ENCODE measurements at places on chromosomes 4 and X.

DNA sequence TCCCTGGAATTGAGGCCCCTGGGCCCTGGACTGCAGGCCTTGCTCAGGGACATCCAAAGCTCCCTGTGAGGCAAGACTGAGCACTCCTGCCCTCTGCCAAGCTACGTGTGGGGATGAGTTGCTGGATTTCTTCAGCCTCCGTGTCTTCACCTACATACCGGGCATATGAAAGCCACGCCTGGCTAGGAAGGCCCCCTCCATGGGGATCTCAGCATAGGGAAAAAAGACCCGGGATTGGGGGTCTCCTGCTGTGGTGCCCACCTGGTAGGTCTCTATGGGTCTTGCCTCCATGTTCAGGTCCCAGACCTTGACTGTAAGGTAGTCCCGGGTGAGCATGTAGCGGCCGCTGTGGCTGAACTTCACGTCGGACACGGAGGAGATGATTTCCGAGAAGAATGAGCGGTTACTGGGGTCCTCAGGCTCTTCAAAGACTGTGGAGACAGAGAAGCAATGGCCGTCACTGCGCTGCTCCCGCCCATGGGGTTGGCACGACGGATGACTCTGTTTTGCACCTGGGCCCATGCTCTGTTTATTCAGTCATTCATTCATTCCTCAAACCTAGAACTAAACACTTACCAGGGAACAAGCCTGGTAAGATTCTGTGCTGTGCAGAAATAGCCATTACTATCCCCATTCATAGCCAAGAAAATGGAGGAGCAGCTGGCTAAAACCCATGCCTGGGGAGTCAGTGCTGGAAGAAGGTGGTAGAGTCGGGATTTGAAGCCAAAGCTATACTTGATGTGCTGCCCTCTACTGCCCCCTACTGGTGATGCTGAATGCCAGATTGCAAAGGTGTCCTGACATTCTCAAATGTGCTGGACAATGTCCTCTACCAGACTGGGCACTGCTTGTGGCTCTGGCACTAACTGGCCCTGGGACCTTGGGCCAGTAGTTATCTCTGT, 63.9 kb downstream of the WFS1 start:
- DNase-seq = no peak

DNA sequence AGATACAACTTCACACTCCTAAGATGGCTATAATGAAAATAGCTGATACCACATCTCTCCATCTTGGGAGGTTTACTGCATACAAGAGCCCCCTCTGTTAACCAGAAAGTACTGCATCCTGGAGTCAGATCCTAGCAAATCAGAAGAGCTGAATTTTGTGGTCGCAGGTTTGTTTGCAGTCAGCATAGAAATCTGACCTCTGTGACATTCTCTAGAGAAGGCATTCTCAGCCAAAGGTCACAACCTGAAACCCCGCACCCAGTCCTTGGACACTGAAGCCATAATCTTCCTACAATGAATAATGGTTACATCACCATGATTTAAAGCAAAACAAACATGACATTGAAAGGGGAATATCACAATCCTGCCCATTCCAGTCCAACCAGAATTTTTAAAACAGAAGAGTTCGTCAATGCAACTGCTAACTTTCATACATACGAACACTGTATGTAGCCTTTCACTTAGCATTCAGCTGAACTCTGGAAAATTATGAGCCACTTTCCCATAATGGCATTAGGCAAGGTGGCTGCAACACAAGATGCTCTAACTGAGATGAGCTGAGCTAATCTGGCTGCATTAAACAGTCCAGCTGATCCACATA, 17.6 kb downstream of the HS6ST2 start:
- DNase-seq = no peak

- DNase-seq = no peak
These were observed 223.6 kb downstream of the MGST2 start for GRCh38 chr4:139889264-139889663.

DNA sequence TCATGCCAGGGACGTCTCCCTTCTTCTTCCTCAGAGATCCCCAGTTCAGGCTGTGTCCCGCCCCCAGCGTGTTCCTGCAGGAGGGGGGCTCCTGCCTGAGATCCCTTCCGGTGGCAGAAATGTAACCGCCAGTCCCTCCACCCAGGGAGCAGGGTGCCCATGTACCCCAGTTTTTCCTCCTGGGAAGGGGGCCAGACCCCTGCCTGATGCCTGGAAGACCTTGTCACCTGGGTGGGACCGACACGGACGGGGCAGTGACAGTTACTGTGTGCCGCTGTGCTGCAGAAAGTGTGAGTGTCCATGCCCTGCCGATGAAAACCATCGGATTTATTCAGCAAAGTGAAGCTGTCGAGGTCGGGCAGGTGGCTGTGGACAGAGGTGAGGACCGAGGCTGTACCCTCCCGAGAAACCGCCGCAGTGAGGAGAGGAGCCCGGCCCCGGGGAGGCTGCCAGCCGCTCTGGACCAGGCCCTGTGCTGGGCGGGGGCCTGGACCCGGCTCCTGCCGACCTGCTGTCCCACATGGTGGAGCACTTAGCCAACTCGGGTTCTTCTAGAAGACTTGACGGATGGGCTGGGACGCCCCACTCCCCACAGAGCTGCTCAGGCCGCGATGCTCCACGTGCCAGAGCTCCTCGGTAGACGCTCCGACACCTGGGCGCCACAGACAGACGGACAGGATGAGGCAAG, 36.7 kb upstream of the HMX1 start:
- DNase-seq = no peak

DNA sequence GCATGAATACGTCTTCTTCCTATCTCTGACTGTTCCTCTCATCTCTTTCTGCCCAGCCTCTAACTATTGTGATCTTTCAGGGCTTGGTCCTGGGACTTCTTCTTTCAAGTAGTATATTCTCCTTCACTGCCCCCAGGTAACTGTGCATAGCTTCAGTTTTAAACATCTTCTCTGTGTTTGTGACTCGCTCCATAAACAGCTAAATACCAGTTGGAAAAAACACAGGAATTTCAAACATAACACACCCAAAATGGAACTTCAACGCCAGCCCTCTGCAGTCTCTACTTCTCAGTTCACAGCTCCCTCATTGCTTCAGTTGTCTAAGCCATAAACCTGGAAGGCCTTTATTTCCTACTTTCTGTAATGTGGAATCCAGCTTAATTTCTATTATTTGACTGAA, 16.6 kb downstream of the TRIML2 start:
- DNase-seq = no peak

DNA sequence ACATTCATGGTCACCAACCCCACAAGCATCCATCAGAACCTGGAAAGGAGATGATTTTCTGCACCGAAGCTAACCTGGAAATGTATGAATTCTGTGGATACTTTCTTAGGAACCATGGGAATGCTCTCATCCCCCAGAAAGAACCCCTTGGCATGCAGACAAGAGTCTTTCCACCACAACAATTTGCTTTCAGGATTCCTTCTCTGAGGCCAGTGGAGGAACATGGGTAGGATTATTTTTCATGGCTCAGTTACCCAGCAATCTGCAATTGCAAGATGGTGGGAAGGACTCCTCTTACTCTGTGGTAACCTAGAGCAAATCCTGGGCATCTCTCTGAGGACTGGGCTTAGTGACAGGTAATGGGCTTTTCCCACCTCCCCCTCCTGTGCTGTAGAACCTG, 131.9 kb upstream of the MSX1 start:
- DNase-seq = no peak

- no peak for DNase-seq
These were observed 58.5 kb upstream of the SMAD1 start for GRCh38 chr4:145423017-145423708.

DNA sequence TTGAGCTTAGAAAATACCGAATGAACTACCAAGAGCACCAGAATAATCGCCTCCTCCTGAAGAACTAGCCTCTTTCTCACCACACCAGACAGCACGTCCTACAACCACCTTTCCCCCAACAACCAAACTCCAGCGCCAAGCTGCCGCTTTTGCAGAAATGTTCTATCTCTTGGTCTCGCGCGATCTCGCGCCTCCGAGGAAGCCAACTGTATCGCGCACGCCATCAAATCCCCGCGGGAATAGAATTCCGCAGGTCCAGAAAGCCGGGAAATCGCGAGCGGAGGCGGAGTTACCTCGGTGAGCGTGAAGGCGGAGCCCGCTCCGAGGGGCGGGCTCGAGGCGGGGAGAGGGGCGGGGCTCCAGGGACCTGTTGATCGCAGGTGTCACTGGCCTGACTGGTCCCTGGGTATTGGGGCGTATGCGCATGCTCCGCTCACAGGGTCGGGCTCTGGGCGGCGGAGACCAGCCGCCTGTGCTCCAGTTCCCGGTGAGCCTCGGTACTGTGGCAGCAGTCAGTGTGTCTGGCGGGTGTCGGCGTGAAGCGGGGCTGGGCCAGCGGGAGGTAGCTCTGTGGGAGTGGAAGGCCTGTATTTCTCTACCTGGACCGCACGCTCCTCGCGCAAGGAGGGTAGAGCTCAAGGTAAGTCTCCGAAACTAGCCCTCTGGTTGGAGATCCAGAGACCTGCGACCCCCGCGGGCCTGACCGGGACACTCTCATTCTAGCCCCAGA, at the start of gene USP53:
TSS of gene USP53 (plus strand) at position 480 of the 730 bp plus-strand sequence. CDS start 27,047 bp downstream, outside the sequence.
- DNase-seq = peak; percentile 81

- no peak for DNase-seq
These were observed 212.9 kb downstream of the PDHA2 start for GRCh38 chr4:96052827-96053226.

GRCh38 chr4:1377606-1378261, 28.5 kb downstream of the NKX1-1 start:
- no peak for DNase-seq

DNA sequence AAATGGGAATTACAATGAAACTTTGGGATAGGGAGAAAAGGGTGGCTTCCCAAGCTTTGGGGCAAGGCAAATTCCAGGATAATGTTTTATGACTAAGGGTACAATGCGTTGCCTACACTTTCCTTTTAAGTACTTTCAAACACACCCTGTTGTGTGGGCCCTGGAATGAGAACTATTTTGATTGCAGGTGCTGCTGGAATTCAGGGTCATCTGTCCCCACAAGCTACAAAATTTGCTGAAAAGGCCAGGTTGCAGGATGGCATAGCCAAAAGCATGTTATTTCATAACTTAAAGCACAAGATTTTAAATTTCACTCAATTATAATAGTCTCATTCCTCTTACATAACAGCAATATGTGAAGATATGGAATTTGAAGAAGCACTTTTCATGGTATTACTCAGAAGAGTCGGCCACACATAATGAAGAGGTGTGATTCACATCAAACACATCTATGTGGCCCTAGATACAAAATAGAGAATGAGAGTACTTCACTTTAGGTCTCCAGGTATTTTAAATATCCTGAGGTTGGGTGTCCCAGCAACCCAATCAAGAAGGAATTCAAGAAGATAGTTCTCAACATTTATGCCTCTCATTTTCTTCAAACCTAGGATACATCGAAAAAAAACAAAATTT, 89.3 kb downstream of the APBB2 start:
- no peak for DNase-seq

GRCh38 chr4:108010167-108010566, 20.5 kb downstream of the HADH start:
- DNase-seq = no peak

- DNase-seq = no peak
These were observed 9.2 kb upstream of the MAML3 start for GRCh38 chr4:140163029-140163810.

GRCh38 chr4:79445371-79445781, 37.3 kb upstream of the GK2 start:
- DNase-seq = no peak

Data from GM18507 (cell line).